ENCODE measurements at places on chromosomes 13 and 19.
A peak's percentile ranks its signal among the peaks of the same experiment; 100 is the strongest.

DNA sequence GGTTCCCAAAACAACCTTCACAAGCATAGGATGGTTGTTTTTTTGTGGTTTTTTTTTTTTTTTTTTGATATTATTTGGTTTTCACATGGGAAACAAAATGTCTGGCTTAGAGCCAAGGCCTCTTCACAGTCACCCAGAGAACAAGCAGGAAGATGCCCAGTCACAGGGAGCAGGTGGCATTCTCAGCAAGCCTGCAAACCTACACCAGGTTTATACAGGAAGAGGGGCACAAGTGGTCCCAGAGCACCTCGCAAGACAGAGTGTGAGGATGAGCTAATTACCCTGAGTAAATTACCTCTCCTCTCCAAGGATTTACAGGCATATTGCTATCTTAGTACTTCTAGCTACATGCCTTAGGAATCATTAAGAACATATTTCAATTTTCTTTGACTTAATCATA, 1375.6 kb downstream of the EFNB2 start:
- no peak for DNase-seq

DNA sequence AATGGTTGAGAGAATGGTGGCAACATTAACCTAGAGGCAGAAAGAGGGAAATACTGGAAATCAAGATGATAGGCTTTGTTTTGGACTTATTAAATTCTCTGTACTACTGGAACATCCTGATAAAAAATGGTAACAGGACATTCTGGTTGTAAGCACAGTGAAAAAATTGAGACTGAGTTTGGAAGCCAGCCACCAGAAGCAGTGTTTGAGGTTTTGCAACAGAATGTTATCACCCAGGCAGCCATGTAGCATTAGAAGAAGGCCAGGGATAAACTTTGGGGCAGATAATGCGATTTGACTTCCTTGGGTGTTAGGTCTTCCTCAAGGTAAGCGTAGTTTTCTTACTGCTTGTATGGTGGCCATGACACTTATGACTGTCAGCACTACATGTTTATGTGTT, 307.4 kb downstream of the ATP8A2 start:
- no peak for DNase-seq

DNA sequence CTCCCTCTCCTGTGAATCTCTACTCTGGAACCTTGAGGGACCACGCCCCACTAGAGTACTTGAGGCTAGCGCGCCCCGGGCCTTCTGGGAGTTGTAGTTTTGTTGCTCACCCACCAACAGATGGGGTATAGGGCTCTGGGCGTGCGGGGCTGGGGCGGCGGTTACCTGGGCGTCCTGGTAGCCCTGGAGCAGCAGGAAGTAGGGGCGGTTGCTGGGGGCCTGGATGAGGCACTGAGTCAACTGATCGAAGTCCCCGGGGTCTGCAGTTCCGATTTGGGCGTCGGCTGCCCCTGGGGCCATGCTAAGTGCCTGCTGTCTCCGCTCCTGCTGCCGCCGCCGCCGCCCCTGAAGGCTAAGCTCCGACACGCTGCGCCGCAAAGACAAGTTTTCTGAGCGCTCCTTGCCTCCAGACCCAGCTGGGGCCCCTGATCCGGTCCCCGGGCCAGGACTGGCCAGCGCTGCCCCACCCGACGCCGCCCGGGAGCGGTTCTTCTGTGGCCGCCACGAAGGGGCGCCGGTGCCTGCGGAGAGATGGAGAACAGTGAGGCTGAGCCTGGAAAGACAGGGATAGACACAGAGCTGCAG, 5.3 kb downstream of the RASIP1 start:
- DNase-seq = no peak

GRCh38 chr19:47490031-47490430, 6.0 kb upstream of the KPTN start:
- no peak for DNase-seq

GRCh38 chr13:52158629-52159158, 703 bp downstream of the NEK3 start:
- DNase-seq = no peak

DNA sequence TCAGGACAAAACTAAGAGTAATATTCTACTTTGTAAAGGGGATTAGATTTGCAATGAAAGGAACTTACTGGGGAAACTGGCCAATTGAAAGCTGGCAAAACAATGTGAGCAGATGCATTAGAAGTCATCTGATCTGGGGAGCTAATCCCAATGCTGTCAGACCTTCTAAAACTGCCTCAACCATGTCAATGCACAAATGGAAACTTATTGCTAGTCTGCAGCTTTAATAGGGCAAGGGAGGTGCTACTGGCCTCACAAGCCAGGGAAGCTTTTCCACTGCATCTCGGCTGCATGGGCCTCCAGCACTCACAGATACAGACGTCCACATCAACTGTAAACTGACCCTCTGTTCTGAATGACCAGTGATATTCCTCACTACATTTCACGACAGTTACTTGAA, 154.2 kb downstream of the LHFPL6 start:
- no peak for DNase-seq

GRCh38 chr13:66765559-66765958, 464.6 kb downstream of the PCDH9 start:
- no peak for DNase-seq

GRCh38 chr13:36981156-36981743, 17.9 kb downstream of the ALG5 start:
- DNase-seq = no peak

- DNase-seq = no peak
Observed at GRCh38 chr13:44679597-44679996, 103.5 kb upstream of the TSC22D1 start.

- peak; percentile 45 for DNase-seq
Observed at GRCh38 chr13:40069173-40070044, 413.9 kb downstream of the COG6 start.

DNA sequence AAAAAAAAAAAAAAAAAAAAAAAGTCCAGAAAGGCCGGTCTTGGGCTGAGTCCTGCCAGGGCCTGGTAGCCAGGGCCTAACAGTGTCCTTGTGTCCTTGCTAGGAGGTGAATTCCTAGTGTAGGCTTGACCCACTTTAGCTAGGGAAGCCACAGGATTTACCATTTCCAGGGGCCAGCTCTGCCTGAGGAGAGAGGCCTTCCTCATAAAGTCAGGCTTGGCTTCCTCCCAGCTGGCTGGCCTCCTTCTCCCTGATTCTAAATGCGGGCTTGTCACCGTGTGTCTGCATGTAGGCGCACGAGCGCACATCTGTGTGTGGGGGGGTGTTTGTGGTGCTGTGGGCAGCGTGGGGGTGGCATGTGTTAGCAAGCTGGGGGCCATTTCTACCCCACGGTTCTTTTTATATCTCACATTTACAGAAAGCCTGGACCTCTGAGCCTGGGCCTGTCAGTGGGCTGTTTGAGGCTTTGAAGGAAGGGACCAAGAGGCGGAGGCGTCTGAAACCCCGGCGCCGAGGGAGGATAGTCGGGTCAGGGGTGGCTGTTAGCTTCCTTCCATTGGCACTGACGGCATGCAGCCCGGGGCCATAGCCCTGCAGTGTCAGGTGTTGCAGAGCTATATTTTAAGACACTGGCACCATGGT, 31.7 kb downstream of the IER2 start:
- DNase-seq = peak; percentile 77

- DNase-seq = no peak
Observed at GRCh38 chr13:102814025-102814607, 15.2 kb downstream of the BIVM start.

- no peak for DNase-seq
Observed at GRCh38 chr13:36154567-36155291, 23.5 kb upstream of the DCLK1 start.

DNA sequence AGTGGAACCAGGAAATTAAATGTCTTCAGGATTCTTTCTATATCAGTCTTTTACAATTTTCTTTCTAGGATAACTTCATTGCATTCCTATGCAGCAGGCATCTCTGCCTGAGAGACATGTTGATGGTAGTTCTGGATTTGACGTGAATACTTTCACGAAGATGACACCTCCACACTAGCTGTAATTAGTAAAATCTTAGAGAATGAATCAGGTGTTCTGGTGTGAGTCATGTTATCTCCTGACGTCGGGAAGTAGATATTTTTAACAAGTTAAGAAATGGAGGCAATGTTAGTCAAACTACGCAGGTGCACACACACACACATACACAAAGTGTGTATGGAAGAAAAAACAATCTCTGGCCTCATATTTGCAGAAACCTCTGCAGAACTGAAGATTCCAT, 1661.3 kb upstream of the MIR17HG start:
- no peak for DNase-seq

- DNase-seq = no peak
Observed at GRCh38 chr19:40279761-40280607, 5.2 kb downstream of the AKT2 start.

DNA sequence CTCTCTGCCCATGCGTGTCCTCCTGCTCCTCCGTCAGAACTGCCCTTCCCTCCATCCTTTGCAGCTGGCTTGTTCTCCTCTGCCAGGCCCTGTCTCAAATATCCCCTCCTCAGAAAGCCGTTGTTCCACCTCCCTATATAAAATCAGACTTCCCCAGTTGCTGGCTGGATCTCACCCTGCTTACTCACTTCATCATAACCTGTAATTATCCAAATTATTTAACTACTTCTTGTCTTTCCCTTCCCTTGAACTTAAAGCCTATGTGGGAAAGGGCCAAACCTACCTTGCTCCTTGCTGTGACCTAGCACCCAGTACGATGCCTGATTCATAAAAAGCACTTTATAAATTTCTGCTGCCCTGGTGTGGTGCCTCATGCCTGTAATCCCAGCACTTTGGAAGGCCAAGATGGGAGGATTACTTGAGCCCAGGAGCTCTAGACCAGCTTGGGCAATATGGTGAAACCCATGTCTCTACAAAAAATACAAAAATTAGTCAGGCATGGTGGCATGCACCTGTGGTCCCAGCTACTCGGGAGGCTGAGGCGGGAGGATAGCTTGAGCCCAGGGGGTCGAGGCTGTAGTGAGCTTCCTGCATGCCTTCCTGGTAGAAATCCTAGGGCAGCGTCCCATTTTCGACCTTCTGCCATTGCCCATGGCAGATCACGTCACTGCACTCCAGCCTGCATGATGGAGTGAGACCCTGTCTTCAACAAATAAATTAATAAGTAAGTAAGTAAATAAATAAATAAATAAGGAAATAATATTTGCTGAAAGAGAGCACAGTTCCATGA, 39.5 kb upstream of the ZNF536 start:
- DNase-seq = no peak

- no peak for DNase-seq
Observed at GRCh38 chr13:83214452-83214851, 667.8 kb downstream of the SLITRK1 start.

- DNase-seq = no peak
Observed at GRCh38 chr19:15640294-15640903, at the start of gene CYP4F3. Gene CYP4F3, plus strand, starts transcription at chr19:15640897. Its CDS starts 519 bp downstream, at chr19:15641416.

GRCh38 chr13:66879988-66880387, 350.1 kb downstream of the PCDH9 start:
- no peak for DNase-seq

- DNase-seq = no peak
Observed at GRCh38 chr13:47519626-47520025, 481.4 kb downstream of the SUCLA2 start.

GRCh38 chr19:15562861-15563260, 52.2 kb upstream of the CYP4F8 start:
- DNase-seq = no peak

GRCh38 chr13:91817250-91817649, 418.8 kb downstream of the GPC5 start:
- no peak for DNase-seq

DNA sequence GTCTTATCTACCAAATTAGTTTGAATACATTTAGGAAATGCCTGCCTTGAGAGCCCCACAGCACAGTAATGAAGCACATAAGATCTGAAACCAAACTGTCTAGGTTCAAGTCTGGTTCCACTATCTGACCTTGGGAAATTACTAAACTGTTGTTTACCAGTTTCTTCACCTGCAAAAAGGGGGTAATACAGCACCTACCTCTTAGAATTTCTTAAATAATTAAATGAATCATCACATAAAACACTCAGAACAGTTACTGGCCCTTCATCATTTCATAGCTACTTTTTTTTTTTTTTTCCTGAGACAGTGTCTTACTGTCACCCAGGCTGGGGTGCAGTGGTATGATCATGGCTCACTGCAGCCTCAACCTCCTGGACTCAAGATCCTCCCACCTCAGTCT, 59.6 kb downstream of the USP12 start:
- no peak for DNase-seq

GRCh38 chr13:20099319-20099718, 61.5 kb downstream of the GJA3 start:
- no peak for DNase-seq

- DNase-seq = no peak
Observed at GRCh38 chr19:11014403-11014911, 53.6 kb downstream of the SMARCA4 start.

DNA sequence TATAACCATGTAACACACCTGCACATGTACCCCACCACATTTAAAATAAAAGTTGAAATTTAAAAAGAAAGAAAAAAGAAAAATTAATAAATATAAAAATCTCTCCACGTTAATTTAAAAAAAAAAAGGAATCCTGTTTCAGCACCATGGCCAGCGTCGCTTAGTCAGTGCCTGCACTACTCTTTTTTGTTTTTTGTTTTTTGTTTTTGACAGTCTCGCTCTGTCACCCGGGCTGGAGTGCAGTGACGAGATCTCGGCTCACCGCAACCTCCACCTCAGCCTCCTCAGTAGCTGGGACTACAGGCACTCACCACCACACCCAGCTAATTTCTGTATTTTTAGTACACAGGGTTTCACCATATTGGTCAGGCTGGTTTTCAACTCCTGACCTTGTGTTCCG, 835.9 kb downstream of the UQCRFS1 start:
- DNase-seq = peak; percentile 47

DNA sequence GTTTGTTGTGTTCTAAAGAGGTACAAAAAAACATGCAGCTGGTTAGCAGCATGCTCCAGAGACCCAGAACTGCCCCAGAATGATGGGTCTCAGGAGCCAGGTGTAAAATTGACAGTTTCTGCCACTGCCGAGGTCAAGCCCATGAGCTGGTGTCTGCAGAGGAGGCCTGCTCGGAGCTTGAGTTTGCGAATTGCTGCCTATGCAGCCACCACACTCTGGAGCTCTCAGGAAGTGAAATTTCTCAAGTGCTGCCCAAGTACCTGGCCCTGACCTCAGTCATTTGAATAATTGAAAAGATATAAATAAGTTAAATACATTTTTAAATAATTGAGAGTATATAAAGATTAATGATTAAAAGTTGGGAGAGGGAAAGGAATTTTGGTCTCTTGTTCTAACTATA, 66.4 kb downstream of the ZAR1L start:
- DNase-seq = no peak

GRCh38 chr13:46382224-46382623, 4.8 kb downstream of the RUBCNL start:
- no peak for DNase-seq

DNA sequence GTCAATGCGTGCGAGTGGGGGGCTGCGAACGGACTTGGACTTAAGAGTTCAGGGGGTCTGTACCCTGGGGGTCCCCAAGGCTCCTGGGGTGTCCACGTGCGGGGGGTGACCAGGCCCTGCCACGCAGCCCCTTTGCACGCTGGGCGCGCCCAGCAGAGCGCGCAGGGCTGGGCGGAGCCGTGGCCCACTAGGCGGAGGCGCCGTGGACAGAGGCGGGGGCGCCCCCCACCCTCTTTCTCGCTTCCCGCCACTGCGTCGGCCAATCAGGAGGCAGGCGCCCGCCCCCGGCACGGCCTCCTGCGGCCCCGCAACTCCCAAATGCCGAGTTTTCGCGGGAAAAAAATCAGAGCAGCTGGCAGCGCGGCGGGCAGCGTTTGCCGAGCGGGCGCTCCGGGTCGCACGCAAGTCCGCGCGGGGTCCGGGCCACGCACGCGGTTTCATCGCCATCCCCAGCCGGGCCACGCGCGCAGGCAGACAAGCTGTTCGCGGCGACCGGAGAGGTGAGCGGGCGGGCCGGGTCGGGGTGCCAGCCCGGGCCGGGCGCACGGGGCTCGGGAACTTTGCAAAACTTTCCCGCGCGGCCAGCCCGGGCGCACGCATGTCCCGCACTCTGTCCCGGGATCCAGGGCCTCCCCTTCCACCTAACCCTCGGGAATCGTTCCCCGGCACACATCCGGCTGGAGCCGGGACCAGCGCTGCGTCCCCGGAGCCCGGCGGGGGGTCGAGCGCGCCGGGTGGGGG, at the start of gene UHRF1:
Gene UHRF1 (plus strand): TSS at position 346 of the 741 bp plus-strand sequence. CDS start 1,385 bp downstream, outside the sequence.
- DNase-seq = no peak

Data from hematopoietic multipotent progenitor cell (in vitro differentiated cells).